ENCODE measurements at places on chromosomes 1 and 21. TPM values are rescaled to one million over a fixed set of nuclear protein-coding genes. Genes with fewer than 3 reads are reported as not detected.

GRCh38 chr1:86741947-86742572 is 37.7 kb downstream of the SH3GLB1 start:
- peak; percentile 53 for DNase-seq
- H3K27ac ChIP-seq = no peak overlapping the region
- H3K4me1 ChIP-seq = no peaks in the 10 kb centered on the region
- H3K27me3 ChIP-seq = no peaks in the 10 kb centered on the region
- no peak overlapping the region for H3K4me3 ChIP-seq
- no peaks in the 10 kb centered on the region for H3K36me3 ChIP-seq

DNA sequence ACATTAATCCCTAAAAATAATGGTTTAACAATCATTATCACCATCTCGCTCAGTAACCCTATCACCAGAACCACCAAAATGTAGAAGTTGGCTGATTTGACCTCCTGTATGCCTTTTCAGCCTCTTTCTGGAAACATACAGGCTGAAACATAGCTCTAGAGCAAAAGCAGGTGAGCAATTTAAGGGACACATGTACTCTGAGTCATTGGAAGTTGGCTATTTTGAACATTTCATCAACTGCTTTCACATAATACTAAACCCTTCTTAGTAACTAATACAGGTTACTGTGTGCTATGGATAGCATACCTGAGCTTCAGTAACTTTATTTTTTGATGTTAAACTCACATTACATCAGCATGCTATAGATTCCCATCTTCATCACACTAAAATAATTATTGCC is 19.8 kb upstream of the DDAH1 start:
- no peak overlapping the region for H3K27ac ChIP-seq
- DNase-seq = no peak
- no peaks in the 10 kb centered on the region for H3K36me3 ChIP-seq
- H3K4me3 ChIP-seq = no peak overlapping the region
- no peaks in the 10 kb centered on the region for H3K27me3 ChIP-seq
- H3K4me1 ChIP-seq = no peaks in the 10 kb centered on the region

DNA sequence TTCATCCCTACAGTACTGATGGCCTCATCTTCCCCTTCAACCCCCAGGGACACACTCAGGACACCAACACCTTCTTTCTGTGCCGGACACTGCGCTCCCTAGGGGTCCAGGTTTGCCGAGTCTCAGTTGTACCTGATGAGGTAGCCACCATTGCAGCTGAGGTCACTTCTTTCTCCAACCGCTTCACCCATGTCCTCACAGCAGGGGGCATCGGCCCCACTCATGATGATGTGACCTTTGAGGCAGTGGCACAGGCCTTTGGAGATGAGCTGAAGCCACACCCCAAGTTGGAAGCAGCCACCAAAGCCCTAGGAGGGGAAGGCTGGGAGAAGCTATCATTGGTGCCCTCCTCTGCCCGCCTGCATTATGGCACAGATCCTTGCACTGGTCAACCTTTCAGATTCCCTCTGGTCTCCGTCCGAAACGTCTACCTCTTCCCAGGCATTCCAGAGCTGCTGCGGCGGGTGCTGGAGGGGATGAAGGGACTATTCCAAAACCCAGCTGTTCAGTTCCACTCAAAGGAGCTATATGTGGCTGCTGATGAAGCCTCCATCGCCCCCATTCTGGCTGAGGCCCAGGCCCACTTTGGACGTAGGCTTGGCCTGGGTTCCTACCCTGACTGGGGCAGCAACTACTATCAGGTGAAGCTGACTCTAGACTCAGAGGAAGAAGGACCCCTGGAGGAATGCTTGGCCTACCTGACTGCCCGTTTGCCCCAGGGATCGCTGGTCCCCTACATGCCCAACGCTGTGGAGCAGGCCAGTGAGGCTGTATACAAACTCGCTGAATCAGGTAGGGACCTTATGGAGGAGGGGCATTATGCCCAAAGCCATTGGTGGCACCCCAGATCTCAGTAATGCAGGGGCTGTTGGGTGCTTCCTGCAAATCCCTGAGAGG is 5.1 kb upstream of the LENEP start:
- no peak overlapping the region for H3K4me3 ChIP-seq
- no peak overlapping the region for H3K27ac ChIP-seq
- H3K27me3 ChIP-seq = no peaks in the 10 kb centered on the region
- no peaks in the 10 kb centered on the region for H3K36me3 ChIP-seq
- H3K4me1 ChIP-seq = peaks cover 11% of the 10 kb centered on the region
- DNase-seq = no peak

DNA sequence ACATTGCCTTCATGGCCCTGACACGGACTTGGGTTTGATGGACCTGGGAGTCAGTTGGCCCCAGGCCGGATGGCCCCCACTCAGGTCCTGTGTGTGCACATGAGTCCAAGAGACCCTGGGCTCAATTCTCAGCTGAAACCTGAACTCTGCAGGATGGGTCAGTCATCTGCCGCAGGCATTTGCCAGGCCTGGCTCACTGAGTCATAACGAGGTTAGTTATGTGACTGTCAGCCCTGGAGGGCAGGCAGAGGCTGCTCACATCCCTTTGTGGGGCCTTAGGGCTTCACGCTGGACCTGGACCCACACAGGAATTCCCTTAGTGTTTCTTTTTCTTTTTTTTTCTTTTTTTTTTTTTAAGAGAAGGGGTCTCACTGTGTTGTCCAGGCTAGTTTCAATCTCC is 46.5 kb downstream of the PSMG1 start:
- peak overlapping the region; percentile 69 for H3K27ac ChIP-seq
- H3K4me1 ChIP-seq = peaks cover 16% of the 10 kb centered on the region
- no peak for DNase-seq

- H3K27me3 ChIP-seq = no peaks in the 10 kb centered on the region
- DNase-seq = no peak
These were observed 2.4 kb upstream of the E2F2 start for GRCh38 chr1:23533246-23534023.

GRCh38 chr1:59340411-59341307 is 43.8 kb downstream of the FGGY start:
- H3K27ac ChIP-seq = no peak overlapping the region
- no peak overlapping the region for H3K4me3 ChIP-seq
- H3K36me3 ChIP-seq = no peaks in the 10 kb centered on the region
- DNase-seq = no peak
- no peaks in the 10 kb centered on the region for H3K27me3 ChIP-seq

- no peak for DNase-seq
- no peaks in the 10 kb centered on the region for H3K27me3 ChIP-seq
- H3K36me3 ChIP-seq = no peaks in the 10 kb centered on the region
- H3K4me1 ChIP-seq = peaks cover 4% of the 10 kb centered on the region
These were observed 36.7 kb downstream of the ATP2B4 start for GRCh38 chr1:203663294-203663693.

DNA sequence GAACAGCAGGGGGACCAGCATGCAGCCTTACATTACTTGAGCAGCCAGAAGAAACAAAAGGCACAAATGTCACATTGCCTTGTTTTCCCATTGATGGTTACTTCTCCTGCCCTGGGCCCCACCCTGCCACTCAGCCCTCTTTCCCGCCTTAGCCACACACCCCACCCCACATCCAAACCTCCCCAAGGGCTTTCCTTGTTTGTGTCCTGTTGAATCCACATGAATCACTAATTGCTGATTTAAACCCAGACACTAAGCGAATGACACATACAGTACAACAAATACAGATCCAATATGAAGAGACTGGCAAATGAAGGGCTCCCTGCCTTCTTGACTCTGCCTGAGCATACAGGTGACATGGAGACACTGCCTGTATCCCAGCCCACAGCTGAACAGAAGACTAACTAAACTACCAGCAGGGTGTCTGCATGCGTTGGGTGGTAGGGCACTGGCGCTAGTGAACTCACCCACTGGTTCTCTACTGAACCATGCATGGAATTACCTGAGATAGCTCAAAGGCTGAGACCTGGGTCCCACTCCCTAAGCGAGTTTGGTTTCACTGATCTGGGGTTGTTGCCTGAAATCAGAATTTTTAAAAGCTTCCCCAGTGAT is 3.1 kb downstream of the IGSF3 start:
- DNase-seq = no peak
- no peaks in the 10 kb centered on the region for H3K27me3 ChIP-seq
- no peaks in the 10 kb centered on the region for H3K36me3 ChIP-seq
- H3K4me1 ChIP-seq = peaks cover 26% of the 10 kb centered on the region
- no peak overlapping the region for H3K4me3 ChIP-seq
- no peak overlapping the region for H3K27ac ChIP-seq

- H3K36me3 ChIP-seq = no peaks in the 10 kb centered on the region
- no peak for DNase-seq
- no peaks in the 10 kb centered on the region for H3K4me1 ChIP-seq
These were observed 301.5 kb upstream of the DAB1 start for GRCh38 chr1:57725318-57725717.

DNA sequence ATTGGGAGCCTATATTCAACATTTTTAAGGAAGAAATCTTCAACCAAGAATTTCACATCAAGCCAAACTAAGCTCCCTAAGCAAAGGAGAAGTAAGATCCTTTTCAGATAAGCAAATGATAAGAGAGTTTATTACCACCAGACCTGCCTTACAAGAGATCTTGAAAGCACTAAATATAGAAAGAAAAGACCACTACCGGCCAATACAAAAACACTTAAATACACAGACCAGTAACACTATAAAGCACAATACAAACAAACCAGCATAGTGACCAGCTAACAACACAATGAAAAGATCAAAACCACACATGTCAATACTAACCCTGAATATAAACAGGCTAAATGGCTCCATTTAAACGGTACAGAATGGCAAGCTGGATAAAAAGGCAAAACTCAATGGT is 165.4 kb downstream of the MRPL39 start:
- H3K27me3 ChIP-seq = no peaks in the 10 kb centered on the region
- H3K4me1 ChIP-seq = no peaks in the 10 kb centered on the region
- DNase-seq = no peak
- H3K27ac ChIP-seq = no peak overlapping the region
- no peak overlapping the region for H3K4me3 ChIP-seq

GRCh38 chr1:32549616-32550015 is 10.4 kb downstream of the ZBTB8A start:
- no peaks in the 10 kb centered on the region for H3K36me3 ChIP-seq
- no peak overlapping the region for H3K4me3 ChIP-seq
- no peaks in the 10 kb centered on the region for H3K27me3 ChIP-seq
- H3K4me1 ChIP-seq = no peaks in the 10 kb centered on the region

DNA sequence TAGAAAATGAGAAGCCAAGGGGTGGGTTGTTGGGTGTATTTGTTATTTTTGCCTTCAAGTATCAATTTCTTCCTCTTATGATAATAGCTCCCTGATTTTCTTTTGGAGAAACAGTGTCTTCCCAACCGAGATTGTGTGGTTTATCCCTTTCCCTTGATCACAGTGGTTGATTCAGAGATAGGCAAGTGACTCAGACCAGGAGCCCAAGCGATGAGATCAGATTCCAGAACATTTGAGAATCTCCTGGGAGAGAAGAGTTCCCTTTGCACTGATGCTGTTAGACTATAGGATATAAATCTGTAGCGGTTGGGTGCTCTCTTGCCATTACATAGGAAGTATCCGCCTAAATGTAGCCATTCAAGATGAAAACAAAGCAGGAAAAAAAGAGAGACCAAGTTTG is 90.1 kb upstream of the WDR26 start:
- no peaks in the 10 kb centered on the region for H3K36me3 ChIP-seq
- H3K27ac ChIP-seq = no peak overlapping the region
- H3K4me1 ChIP-seq = no peaks in the 10 kb centered on the region
- DNase-seq = no peak
- no peak overlapping the region for H3K4me3 ChIP-seq

DNA sequence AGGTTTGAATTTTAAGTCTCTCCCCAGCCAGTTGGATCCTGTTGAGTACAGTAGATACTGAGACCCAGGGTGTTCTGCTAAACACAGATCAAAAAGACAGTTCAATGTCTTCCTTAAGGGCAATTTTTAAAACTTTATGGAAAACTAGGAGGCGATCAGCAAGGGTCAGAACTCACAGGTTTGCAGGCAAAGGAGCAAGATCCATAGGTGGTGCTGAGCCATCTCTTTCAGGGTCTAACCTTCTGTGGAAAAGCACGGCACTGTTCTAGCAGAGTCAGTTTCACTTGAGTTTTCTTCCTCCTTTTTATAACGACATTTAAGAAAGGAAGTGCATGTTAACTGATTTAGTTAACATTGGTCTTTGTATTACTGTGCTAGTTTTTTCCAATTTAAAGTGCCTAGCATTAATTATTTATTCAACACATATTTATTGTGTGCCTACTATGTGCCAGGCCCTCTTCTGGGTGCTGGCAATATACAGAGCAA is at the start of gene CD84:
TSS of gene CD84 (minus strand) at position 281 of the 486 bp plus-strand sequence. CDS start at position 222, 59 bp downstream.
- H3K27ac ChIP-seq = no peak within 1 kb of the TSS
- DNase-seq = no peak
- H3K36me3 ChIP-seq = no peaks in the 10 kb centered on the region
- peaks cover 3% of the 10 kb centered on the region for H3K4me1 ChIP-seq
- no peaks in the 10 kb centered on the region for H3K27me3 ChIP-seq

DNA sequence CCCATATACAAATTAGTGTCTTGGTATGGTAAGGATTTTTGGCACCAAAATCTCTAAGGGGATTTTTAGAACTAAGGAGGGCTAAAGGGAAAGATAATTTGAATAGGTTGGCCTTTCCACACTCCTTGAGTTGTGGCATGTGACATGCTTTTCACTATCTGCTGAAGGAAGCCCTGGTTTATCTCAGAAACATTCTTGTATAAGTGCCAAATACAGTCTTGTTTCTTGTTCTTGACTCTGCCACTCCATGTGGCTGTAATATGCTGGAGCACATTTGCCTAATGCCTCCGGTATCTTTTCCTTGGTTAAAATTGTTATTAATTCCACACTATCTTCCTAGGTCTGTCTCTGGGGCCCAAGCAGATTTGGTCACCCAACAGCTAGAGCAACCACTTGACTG is 457.0 kb downstream of the USP25 start:
- H3K4me3 ChIP-seq = no peak overlapping the region
- H3K27ac ChIP-seq = no peak overlapping the region
- no peaks in the 10 kb centered on the region for H3K4me1 ChIP-seq
- DNase-seq = no peak

GRCh38 chr21:33493756-33494155 is 2.2 kb upstream of the DNAJC28 start:
- no peak for DNase-seq
- peaks cover 4% of the 10 kb centered on the region for H3K4me1 ChIP-seq
- H3K27me3 ChIP-seq = no peaks in the 10 kb centered on the region
- H3K27ac ChIP-seq = no peak overlapping the region
- no peak overlapping the region for H3K4me3 ChIP-seq

DNA sequence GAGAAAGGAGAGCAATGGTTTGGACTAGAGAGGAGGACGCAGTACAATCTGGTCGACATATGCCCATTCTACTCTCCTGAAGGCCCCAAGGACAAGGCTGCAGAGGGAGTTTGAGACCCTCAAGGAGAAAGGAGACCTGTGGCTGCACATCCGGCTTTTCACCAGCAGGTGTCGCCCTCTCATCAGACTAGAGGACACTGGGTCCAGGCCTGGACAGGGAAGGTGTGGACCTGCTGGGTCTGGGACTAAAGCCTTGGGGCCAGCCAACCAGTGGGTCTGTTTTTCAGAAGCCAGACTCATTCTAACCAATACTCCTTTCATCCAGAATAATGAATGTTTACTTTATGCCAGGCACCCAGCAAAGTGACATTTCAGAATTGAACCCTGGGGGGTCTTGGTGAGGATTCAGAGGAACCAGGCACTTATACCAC is 5.0 kb downstream of the SRARP start:
- peaks cover 17% of the 10 kb centered on the region for H3K4me1 ChIP-seq
- no peaks in the 10 kb centered on the region for H3K27me3 ChIP-seq
- no peak overlapping the region for H3K27ac ChIP-seq

The GPR25 gene
- polyA plus RNA-seq = not detected

The SRGAP2C gene
- polyA plus RNA-seq = 7.2 TPM

The IFI44L gene
- 0.02 TPM for polyA plus RNA-seq

The EPHA8 gene
- polyA plus RNA-seq = not detected

Data from hepatocyte (in vitro differentiated cells).